Brain (organoid and tissue), 16 donors: ENCODE measurements at places on chromosomes 6 and 20. TPM values are rescaled to one million over a fixed set of nuclear protein-coding genes. Genes with fewer than 3 reads are reported as not detected.

The IMPG1 gene
- 0.08 TPM for polyA plus RNA-seq

GRCh38 chr6:69128411-69128810 lies 493.3 kb downstream of the ADGRB3 start:
- peak; percentile 9 for DNase-seq

DNA sequence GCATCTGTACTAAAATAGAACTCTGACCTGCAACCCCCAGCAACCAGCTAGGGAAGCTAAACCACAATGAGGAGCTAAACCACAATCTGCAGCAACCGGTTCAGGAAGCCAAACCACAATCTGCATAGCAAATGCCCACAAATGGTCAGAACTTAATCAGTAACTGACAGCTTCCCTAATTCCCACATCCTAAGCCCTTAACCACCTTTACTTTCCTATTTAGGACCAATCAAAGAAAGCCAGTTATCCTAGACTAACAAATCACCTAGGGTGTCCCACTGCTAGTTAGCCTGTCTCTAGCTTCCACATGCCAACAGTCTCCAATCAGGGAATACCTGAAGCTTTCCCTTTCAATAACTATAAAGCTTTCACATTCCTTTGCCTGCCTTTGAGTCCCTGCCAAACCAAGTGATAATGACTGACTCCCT lies 424.6 kb upstream of the PTCHD4 start:
- no peak for DNase-seq

DNA sequence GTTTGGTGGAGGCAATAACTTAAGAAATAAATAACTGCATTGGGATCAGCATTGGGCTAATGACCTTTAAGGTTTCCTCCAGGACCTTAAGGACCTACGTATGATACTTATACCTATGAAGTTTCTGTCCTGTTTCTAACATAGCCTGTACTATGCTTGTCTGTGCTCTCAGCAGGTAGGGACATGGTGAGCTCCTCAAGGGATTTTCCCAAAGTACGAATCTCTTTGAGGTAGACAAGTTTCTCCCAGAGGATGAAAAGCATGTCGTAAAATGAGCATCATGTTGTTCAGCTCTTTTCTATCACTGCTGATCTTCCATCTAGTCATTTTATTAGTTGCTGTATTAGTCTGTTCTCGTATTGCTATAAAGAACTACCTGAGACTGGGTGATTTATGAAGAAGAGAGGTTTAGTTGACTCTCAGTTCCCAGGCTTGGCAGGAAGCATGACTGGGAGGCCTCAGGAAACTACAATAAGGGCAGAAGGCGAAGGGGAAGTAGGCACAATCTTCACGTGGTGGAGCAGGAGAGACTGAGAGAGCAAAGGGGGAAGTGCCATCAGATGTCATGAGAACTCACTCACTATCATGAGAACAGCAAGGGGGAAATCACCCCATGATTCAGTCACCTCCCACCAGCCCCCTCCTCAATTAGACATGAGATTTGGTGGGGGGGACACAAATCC lies 77.8 kb upstream of the TGM3 start:
- DNase-seq, result no peak

GRCh38 chr6:141598487-141598886 lies 534.2 kb upstream of the GJE1 start:
- peak; percentile 7 for DNase-seq

GRCh38 chr6:6438286-6438685 lies 117.8 kb upstream of the F13A1 start:
- DNase-seq, result no peak

DNA sequence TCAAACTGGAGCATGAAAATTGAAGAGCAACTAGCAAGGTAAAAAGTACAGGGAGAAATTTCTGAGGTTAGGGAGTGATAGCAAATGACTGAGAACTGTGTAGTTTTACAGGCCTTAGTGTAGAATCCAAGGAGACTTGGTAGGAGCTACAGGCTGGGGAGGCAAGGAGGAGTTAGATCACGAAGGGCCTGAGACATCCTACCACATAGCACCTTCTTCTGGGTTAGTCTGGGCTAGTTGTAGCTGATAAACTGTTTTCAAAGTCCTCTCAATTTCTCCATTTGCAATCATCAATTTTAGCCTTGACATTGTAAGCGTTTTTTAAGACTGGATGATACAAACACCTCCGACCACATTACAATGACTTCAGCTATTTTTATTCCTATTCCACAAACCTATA lies 209.7 kb downstream of the TMEM200A start:
- DNase-seq, result no peak

GRCh38 chr6:11136809-11137208 lies 25.3 kb upstream of the ERVFRD-1 start:
- no peak for DNase-seq

GRCh38 chr20:1072258-1072657 lies 46.1 kb upstream of the PSMF1 start:
- no peak for DNase-seq

- no peak for DNase-seq
These were observed 129.3 kb downstream of the PFDN4 start for GRCh38 chr20:54337144-54337543.

- peak; percentile 25 for DNase-seq
These were observed 125.4 kb downstream of the OPRM1 start for GRCh38 chr6:154164397-154164796.

GRCh38 chr6:43297644-43298564 lies at the start of gene SLC22A7:
Gene SLC22A7 (plus strand): TSS chr6:43298260. CDS start chr6:43298359, 99 bp downstream.
- no peak for DNase-seq

GRCh38 chr6:152189736-152190135 lies 382.3 kb downstream of the ESR1 start:
- DNase-seq, result no peak

GRCh38 chr6:48080227-48081009 lies 30.6 kb downstream of the PTCHD4 start:
- DNase-seq, result no peak

- no peak for DNase-seq
These were observed 7.1 kb downstream of the RBM38 start for GRCh38 chr20:57398231-57398821.

DNA sequence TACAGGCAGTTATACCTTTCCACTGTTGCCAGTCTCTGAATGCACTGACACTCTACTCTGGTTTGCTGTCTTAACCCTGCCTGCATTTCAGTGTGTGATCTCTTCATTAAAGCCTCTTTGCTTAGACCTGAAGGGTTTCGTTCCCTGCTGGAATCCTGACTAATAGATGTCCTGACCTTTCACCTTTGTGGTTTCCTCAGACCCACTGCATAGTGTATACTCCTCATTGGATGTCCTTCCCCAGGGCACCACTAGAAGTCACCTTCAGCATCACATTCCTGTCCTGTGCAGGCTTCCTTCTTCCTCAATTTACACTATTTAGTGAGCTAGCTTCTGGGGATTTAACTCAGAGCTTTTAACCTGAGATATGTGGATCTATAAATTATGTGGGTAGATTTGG lies 120.6 kb downstream of the RCAN2 start:
- no peak for DNase-seq

DNA sequence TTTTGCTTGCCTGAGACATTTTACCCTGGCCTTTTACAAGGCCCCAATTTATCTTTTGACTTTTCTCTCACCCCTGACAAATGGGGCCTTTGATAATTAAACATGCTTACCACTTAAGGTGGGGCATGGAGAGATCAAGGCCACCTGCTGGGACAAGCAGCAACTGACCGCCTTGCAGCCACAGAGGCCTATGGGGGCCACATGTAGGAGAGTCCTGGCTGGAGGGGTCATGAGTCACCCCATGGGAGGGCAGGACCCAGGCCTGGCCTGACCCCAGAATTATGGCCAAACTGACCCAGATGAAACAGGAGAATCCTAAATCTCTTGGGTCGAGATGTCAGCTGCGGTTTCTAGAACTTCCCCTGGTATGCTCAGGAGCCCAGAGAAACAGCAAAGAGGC lies 8.5 kb upstream of the OCSTAMP start:
- DNase-seq, result no peak

- no peak for DNase-seq
These were observed 95.5 kb downstream of the SNAP91 start for GRCh38 chr6:83613378-83613777.

DNA sequence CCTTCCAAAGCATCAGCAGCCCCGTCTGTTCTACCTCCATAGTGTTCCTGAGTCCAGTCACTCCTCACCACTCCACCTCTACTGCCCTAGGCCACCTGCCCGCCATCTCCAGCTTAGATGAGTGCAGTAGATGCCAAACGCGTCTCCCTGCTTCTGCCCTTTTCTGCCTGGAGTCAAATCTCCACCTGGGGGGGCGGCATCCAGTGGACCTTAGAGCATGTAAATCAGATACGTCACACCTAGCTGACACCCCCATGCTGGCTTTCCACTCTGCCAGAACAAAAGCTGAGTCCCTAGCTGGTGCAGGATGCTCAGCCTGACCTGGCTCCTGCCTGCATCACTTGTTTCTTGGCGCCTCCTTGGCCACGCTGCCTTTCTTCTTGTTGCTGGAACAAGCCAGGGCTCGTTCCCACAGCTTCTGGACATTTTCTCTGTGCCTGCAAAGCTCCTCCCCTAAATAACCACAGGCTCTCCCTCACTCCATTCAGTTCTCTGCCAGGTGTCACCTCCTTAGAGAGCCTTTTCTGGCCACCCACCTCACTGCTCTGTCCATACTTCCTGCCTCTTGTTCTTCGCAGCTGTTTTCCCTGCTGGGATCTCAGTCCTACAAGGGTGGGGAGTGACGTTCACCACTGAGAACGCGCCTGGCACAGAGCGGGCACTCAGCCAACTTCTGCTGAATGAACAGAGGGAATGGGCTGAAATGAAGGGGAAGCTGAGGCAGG lies 5.8 kb downstream of the DDR1 start:
- no peak for DNase-seq

GRCh38 chr6:55866128-55866527 lies 9.3 kb downstream of the BMP5 start:
- no peak for DNase-seq

GRCh38 chr6:11011787-11012234 lies 32.3 kb downstream of the ELOVL2 start:
- peak; percentile 93 for DNase-seq

- peak; percentile 90 for DNase-seq
These were observed 670.9 kb downstream of the QKI start for GRCh38 chr6:164085091-164086075.

DNA sequence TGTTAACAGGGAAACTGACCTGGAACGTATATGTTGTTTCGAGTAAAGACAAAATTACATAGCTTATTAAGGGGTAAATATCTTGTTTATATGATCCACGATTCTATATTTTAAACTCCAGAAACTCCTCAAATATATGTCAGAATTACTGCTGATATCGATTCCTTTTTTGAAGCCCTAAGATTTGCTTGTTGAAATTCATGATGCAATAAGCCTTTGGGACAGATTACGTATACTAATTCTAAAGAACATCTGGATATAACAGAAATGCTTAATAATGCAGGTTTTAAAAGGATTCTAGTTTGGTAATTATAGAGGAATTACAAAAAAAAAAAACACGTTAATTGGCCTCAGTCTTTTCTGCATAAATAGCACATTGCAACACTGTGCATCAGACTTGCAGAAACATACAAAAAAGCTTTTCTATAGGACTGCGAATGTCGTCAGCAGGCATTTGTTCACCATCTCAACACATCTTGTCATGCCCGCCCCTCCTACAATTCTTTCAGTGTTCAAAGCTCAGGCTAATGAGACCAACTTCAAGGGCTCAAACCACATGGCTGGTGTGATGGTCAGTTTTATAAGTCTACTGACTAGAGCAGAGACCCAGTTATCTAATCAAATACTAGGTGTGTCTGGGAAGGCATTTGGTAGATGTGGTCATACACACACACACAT lies 74.9 kb downstream of the AGPAT4 start:
- DNase-seq, result peak; percentile 40

DNA sequence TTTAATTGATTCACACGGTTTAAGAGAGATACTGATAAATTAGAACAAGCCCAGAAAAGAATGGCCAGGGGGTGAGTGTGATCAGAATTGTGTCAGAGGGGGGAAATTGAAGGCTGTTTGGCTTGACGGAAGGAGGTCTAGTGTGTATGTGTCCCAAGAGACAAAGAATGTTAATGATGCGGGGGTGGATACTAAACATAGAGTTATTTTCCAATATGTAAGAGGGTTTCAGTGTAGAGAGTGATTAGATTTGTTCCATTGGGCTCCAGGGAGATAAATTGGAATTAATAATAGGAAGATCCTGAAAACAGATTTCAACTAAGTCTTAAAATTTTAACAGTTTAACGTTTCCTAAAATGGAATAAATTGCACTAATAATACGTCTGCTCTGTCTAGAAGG lies 38.1 kb upstream of the UTRN start:
- DNase-seq, result no peak

DNA sequence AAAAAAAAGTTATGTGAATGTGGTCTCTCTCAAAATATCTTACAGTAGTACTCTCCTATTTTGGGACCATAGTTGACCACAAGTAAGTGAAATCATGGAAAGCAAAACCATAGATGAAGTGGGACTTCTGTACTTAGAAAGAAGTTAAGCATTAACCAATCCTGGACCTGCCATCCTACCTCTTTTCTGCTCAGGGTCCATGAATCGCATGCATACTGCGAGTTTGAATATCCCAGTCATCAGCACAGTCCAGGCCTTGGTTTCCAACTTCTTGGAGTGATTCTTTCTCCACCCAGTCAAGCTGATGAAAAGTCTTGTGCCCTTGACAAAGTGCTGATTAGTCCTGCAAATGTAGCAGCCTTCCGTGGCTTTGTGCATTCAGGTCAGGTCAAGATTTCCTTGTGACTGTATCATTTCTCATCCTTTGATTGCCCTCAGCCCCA lies 46.0 kb downstream of the RNF217 start:
- no peak for DNase-seq
